ENCODE measurements at places on chromosomes 12 and 14.

GRCh38 chr12:14313379-14314138 is 51.9 kb upstream of the ATF7IP start:
- DNase-seq = no peak

DNA sequence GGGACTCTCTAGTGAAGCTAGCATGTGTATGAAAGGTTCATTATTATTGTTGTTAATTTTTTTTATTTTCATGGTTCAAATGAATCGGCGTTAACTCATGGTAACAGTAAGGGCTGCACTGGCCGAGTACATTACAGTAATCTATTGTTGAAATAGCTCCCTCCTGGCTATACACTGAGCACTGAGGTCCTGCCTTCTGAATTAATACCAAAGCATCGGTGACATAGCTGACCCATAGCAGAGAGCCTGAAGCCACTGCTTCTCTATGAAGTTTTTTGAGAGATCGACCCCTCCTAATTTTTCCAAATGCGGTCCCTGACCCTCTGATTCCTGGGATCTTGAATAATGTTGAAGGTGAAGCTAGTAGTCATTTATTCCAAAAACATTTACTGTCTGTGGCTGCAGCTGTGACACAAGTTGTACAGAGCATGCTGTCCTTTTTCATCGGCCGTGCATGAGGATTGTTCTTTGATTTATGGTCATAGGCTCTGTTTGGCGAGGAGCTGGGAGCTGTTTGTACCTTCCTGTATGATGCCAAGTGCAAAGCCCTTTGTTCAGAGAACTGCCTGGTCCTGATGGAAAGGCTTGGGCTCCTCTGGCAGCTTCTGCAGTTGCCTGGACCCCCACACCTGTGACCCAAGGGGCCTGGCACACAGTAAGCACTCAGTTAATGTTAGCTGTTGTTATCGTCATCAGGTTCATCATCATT is 486.5 kb downstream of the EGLN3 start:
- DNase-seq = no peak

DNA sequence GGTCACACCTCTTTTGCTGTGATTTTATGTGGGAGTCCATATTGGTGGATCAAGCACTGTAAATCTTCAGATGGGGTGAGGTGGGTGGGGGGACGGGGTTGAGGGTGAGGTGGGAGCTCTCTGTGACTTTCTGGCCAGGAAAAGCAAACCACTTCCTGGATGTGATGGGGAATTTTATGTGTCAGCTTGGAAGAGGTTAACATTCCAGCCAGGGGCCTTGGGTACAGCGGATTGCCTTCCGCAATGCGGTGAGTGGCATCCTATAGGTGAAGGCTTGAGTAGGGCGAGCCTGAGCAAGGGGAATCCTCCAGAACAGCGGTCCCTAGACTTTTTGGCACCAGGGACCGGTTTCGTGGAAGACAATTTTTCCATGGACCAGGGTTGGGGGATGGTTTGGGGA is 36.2 kb downstream of the DLK1 start:
- DNase-seq = no peak

DNA sequence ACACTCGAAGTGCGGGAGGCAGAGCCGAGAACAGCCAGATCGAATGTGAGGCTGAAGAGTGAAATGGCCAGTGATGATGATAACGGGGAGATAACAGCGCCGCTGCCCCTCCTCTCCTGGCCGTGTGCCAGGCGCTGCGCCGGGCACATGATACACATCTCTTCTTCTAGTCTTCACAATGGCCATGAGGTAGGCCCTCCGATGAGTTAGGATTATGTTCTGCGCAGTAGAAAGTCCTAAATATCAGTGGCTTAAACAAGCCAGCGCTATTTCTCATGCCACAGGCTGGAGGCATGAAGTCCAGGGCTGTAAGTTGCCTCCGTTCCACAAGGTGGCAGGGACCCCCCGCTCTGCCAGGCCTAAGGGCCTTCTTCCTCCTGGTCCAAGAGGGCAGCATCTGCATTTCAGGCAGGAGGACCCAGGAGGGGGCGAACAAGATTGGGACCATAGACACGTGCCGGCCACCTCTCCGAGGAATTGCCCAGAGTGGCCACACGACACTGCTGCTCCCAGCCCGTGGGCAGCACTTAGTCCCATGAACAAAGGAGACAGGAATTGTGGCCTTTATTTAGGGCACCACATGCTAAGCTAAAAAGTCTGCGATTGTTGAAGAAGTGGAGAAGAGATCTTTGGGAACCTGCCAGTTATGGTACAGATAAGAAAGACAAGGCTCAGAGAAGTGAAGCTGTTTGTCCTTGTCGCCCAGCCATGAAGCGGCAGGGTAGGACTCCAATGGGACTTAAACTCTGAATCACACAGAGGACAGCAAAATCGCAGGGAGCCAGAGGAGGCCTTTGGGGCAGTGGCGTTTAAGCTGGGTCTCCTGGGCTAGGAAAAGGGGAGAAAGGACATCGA is 10.9 kb upstream of the HVCN1 start:
- DNase-seq = no peak

- no peak for DNase-seq
Measured at GRCh38 chr12:6377667-6377994, 2.3 kb upstream of the SCNN1A start.

- DNase-seq = no peak
Measured at GRCh38 chr12:74105434-74105833, 432.2 kb upstream of the ATXN7L3B start.

DNA sequence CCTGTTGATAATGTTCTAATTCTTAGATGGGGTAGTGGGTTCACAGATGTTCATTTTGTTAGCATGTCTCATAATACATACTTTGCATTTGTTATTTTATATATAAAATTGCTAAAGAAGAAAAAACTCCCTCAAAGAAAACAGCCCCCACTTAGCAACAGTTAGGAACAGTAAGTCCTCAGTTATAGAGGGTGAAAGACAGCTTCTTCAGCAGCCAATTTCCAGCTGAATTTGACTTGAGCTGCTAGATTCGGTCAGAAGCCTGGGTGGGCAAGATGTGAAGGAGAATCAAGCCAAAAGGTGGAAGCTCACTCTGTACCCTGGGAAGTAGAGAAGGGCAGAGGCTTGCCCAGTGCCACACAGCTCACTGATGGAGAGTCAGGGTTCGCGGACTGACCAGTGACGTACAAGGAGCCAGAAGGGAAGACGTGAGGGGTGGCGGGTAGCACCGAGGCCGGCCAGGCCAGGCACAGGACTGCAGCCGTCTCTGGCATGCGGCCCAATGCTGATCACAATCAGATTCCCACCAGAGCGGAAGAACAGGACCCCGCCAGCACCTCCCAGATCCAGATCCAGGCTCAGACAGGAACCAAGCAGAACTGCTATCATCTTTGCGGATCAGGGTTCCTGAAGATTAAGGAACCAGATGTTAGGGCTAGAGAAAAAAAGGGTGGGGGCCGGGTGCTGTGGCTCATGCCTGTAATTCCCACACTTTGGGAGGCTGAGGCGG is 30.4 kb upstream of the VWF start:
- DNase-seq = no peak

DNA sequence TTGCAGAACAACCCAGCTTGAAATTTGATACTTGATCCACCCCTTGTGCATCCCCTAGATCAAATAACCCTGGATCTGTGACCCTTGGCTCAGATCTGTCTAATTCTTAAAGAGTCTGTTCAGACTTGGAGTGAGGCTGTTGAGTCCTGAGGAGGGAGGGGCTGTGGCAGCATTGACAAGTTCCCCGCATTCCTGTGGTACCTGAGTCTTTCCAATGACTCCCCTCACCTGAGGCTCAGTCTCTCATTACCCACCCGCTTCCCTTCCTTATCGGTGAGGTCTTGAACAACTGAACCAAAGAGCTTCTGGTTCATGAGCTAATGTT is 16.1 kb upstream of the HDAC7 start:
- no peak for DNase-seq

DNA sequence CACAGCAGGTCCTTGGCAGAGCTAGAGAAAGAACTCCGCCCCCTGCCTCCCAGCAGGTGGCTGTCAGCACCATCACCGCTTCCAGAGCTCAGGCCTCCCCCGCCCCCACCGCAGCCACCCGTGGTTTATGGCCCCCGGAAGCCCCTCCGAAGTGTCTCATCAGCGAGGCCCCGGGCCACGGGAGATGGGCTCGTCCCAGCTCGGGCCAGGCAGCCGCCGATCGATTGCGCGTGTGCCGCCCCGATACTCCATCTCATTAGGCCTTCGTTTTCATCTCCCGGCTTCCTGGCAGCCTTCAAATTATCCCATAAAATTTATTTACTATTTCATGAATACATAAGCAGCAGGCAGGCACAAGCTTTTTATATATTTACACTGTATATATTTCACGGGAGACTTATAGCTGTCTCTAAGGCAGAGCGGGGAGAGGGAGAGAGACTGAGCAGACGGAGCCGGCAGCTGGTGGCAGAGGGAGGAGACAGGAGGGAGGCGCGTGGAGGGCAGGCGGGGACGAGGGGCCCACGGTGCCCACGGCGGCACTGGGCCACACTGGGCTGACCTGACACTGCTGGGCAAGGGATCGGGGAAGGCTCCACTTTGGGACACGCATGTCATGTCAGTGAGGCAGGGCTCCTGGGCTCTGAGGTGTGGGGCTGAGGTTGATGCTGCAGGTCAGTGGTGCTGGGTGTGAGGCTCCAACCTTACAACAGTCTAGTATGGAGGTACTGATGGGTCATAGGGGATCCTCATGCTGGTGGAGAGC is 241.2 kb downstream of the RBM19 start:
- no peak for DNase-seq

DNA sequence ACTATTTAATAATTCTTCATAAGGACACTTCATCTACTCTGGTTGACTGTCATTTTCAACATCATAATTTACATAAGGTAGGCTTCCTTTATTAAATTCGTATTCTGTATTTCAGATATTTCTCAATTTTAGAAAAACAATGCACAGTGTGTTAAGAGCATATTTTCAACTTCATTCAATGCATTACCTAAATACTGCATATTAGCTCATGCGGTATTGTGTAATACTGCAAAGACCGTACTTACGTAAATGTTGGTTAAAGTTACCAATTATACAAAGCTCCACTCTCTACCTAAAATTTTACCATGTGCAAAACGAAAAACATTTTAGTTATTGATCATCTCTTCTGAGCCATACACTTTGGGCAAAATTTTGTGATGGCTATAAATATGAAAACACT is 62.8 kb downstream of the EXOC5 start:
- no peak for DNase-seq

GRCh38 chr12:88026196-88026595 is 3.0 kb downstream of the C12orf50 start:
- no peak for DNase-seq

- no peak for DNase-seq
Measured at GRCh38 chr14:31357279-31357678, 63.1 kb downstream of the HEATR5A start.

GRCh38 chr14:56562883-56563282 is 16.7 kb upstream of the TMEM260 start:
- no peak for DNase-seq

DNA sequence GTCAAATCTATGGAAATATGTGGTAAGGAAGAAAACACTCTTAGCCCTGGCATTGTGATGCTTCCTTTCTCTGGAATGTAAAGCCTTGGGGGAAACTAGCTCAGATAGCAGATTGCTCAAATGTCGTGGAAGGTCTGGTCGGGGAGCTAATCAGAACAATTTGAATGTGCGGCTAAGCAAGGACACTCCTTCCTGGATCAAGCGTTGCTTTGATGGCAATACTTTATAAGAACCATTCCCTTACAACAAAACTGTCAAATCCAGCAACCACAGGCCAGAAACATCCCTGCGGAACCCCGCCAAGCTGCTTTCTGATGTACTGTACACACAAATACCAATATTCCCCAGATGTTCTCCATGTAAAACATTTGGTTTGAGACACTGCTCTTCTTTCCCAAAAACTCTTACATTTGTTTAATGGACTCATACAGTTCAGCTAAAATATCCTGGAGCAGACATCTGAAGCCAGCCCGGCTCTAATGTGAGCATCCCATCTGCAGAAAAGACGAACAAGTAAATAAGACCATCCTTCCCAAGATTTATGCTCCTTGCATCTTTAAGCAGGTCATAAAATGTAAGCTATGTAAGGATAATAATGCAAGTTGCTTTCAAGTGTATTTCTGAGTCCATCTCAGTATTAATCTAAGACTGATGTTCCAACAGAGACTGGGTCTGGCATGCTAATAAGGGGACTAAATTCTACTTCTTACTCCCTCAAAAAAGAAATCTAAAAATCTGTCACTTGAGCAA is 20.2 kb downstream of the NUAK1 start:
- no peak for DNase-seq

- no peak for DNase-seq
Measured at GRCh38 chr14:100019156-100019744, 46.0 kb upstream of the EVL start.

- DNase-seq = no peak
Measured at GRCh38 chr12:107122452-107122958, 29.2 kb upstream of the CRY1 start.

- DNase-seq = no peak
Measured at GRCh38 chr12:19369691-19370148, 69.6 kb upstream of the AEBP2 start.

GRCh38 chr12:3432176-3432742 is 58.7 kb upstream of the PRMT8 start:
- no peak for DNase-seq

- DNase-seq = no peak
Measured at GRCh38 chr14:98927986-98928385, 344.0 kb downstream of the BCL11B start.

- no peak for DNase-seq
Measured at GRCh38 chr14:66359500-66359899, 126.7 kb upstream of the CCDC196 start.

DNA sequence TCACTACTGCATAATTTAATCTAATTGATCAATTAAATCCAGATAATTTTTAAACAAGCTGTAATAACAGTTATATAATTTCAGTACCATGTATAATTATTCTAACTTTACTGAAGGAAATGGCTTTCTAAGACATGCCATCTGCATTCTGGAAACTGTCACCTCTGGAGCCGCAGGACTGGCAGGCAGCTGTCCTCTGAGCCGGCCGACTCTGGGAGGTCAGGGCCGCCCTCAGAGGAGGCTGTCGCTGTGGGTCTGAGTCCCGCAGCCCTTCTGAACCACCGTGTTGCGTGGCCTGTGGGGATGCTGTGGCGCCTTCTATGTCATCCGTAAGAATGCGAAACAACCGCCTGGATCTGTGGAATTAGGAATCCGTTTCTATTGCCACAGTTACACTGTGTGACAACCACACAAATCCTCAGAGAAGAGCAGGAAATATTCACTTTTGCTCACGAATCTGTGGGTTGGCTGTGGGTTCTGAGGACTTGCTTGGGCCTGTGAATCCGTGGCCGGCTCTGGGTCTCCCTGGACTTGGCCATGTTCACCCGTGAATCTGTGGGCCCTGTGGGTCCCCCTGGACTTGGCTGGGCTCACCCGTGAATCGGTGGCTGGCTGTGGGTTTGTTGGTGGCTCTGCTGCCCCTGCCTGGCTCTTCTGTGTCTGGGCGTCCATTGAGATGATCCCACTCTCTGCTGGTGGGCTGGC is 17.2 kb upstream of the GALNT9 start:
- DNase-seq = no peak

- DNase-seq = no peak
Measured at GRCh38 chr14:69010648-69011047, 31.5 kb upstream of the ACTN1 start.

DNA sequence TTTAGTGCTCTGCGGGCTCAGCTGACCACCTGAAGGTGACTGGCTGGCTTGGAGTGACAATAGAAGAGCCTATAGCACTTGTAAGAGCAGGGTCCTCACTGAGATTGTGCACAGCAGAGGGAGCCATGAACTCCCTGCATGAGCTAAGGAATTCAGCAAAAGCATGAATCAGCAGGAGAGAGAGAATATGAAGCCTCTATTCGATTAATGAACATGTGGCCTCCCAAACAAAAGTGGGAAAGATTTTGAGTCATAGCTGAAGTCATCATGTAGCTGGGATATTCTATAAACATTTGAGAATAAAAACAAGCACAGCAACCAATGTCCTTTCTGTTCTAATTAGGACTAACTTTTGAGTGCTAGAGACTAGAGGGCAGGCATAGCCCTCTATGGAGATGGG is 626.6 kb downstream of the DIO2 start:
- DNase-seq = no peak
